Kidney (tissue), 22 donors: ENCODE measurements at places on chromosomes 1 and 21. TPM values are rescaled to one million over a fixed set of nuclear protein-coding genes. Genes with fewer than 3 reads are reported as not detected.

Gene ANGPTL3
- total RNA-seq, result 0.41 TPM

Gene UMODL1
- total RNA-seq, result not detected

Gene FCN3
- 7.9 TPM for total RNA-seq

Gene CD1D
- total RNA-seq, result 3.2 TPM
